ENCODE measurements at places on chromosomes 4 and X.

GRCh38 chrX:20128670-20129069, 12.0 kb upstream of the MAP7D2 start:
- no peak for DNase-seq

- no peak for DNase-seq
Observed at GRCh38 chr4:156413239-156414135, 459.8 kb upstream of the CTSO start.

- no peak for DNase-seq
Observed at GRCh38 chr4:183434264-183434663, 10.2 kb upstream of the CDKN2AIP start.

DNA sequence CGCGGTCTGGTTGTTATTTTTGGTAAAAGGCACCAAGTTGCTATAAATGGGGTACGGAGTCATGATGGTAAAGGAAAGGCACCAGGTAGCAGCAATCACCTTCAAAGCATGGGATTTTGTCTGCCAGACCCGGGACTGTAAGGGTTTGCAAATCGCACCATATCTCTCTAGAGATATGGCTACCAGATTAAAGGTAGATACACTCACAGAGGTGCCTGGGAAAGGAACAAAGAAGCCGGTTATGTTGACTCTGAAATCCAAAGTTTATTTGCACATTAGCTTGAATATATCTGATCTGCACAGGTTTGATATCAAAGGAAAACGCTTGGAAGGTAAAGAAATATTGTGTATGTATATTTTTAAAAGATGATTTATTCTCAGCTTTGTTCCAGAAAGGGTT, 4.6 kb downstream of the CCKAR start:
- no peak for DNase-seq

- DNase-seq, result no peak
Observed at GRCh38 chr4:122476126-122476525, 19.6 kb upstream of the IL2 start.

DNA sequence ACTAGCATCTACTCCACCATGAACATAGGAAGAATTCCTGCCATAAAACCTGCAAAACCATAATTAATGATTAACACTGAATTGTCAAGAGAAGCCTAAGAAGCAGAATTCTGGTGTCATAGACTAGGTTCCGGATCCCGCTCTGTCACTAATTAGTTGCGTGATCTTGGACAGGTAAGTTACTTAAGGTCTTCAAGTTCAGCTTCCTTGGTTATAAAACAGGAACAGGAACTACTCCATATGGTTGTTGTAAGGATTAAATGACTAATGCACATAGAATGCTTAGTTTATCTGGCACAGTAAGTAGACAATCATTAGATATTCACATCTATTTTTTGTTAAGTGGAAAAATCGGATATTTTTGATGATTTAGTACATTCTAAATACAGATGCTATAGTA, 14.3 kb downstream of the G3BP2 start:
- DNase-seq, result no peak
